ENCODE measurements at places on chromosomes 5 and 9.
A peak's percentile ranks its signal among the peaks of the same experiment; 100 is the strongest.

- no peak for DNase-seq
Measured at GRCh38 chr5:1416856-1417469, 28.3 kb downstream of the SLC6A3 start.

GRCh38 chr5:179623906-179624741 is 653 bp upstream of the HNRNPH1 start:
- DNase-seq = no peak

- peak; percentile 60 for DNase-seq
Measured at GRCh38 chr9:121550569-121551512, 51.2 kb upstream of the GGTA1 start.

GRCh38 chr5:154734370-154735248 is 20.6 kb upstream of the LARP1 start:
- no peak for DNase-seq

DNA sequence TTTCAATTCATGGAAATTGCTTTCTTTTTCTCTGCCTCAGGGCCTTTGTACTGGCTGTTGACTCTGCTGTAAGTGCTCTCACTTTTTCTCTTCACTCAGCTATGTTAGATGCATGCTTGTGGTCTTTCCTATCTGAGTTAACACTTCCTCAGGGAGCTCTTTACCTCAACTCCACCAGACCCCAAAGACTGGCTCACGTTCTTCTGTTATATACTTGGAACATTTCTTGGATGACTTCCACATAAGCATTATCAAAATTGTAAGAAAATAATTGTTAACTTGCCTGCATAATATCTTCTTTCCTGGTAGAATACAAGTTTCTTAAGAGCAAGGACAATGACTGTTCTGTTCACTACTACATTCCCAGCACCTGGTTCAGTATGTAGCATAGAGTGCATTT is 455.9 kb downstream of the EBF1 start:
- no peak for DNase-seq

- no peak for DNase-seq
Measured at GRCh38 chr5:5544094-5544663, 121.7 kb downstream of the ICE1 start.

DNA sequence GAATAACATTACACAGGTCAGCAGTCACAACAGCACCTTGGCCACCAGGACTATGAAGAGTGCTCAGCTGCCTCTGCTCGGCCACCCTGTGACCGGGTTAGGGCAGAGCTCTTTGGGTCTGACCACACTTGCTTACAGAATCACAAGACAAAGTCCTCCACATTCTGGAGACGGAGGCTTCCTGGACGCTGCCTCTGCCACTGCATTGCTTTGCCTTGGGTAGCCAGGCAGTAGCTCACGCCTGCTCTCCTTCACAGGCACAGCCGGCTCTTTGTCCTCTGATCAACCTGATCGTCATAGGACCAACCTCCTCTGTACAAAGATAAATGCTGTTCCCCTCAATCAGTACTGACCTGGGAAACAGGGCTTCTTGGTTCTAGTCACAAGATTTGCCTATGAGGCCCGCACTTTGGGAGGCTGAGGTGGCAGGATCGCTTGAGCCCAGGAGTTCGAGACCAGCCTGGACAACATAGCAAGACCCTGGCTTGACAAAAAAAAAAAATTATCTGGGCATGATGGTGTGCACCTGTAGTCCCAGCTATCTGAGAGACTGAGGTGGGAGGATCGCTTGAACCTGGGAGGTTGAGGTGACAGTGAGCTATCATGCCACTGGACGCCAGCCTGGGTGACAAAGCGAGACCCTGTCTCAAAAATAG is 128.4 kb upstream of the IER5L start:
- no peak for DNase-seq

DNA sequence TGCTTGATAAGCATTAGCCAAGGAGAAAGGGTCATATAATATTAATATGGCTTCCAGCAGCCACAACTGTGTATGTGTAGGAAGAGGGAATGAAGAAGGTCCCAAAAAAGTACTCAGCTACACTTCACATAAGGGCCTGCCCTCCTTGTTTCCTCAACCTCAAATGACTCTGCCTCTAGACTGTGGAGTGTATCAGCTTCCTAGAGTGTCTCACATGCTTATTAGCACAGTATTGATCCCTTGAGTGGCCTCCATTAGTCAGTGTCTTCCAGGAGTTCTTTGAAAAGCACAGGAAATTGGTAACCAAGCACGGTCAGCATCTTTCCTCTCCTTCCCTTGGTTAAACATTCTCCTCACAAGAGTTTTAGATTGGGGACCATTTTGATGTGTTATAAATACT is 190.4 kb upstream of the ATP10B start:
- no peak for DNase-seq

GRCh38 chr9:122256206-122256605 is 8.4 kb downstream of the RBM18 start:
- DNase-seq = no peak

DNA sequence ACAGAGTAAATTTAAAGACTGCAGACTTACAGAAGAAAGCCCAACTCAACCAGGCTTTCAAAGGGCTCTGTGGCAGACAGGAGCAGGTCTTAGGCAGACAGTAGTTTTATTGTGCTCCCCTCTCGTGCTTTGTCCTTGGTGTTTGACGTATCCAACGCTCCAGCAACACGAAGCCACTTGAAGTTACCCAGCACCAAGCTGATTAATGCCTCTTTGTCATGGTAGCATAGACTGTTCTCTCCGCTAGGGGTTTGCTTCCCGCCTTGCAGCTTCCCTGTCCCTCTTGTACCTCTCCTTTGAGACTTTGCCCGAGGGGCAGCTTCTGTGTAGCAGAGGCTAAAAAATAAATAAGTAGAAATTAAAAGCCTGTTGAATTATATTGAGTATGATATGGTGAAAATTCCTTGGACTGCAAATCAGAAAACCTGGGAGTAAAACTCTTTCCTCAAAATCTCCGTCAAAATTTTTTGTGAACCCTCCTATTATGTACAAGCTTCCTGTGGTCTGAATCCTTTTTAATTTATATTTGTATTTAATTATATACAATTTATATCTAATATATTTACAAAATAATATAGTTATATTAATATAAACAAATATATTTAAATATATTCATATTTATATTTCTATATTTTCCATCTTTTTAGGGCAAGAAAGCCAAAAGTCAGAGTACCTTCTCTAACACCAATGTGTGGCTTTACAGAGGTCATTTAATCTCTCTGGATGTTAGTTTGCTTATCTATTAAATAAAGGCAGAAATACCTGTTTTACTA is 405.4 kb downstream of the DMAC1 start:
- no peak for DNase-seq

All from NCI-H1417 treated with DMSO at 0.1 percent for 48 hours (cell line).